ENCODE measurements at places on chromosomes 4 and X.

DNA sequence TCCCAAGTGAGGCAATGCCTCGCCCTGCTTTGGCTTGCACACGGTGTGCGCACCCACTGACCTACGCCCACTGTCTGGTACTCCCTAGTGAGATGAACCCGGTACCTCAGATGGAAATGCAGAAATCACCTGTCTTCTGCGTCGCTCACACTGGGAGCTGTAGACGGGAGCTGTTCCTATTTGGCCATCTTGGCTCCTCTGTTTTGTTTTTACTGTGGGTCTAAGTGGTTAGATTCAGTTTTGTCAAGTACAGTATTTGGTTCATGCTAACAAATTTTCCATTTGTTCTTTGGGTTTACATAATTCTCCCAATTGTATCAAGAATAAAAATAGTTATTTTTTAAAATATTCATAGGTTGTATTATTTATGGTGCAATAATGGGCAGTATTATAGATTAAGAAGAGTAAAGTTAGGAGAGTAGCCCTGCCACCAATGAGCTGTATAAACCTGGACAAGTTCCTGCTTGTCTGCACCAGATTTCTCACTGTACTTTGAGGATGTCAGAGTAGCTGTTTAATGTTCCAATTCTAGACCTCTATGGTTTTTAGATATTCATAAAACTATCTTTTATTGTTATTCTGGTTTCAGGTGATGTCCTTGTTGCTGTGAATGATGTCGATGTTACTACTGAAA lies 23.4 kb downstream of the INTU start:
- no peak for DNase-seq

DNA sequence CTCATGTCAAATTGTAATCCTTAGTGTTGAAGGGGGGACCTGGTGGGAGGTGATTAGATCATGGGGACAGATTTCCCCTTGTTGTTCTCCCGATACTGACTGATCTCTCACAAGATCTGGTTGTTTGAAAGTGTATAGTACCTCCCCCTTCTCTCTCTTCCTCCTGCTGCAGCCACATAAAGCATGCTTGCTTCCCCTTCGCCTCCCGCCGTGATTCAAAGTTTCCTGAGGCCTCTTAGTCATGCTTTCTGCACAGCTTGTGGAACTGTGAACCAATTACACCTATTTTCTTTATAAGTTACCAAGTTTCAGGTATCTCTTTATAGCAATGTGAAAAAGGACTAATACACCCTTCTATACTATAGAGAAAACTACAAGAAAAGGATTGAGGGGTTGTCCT lies 1170.5 kb upstream of the AGA start:
- no peak for DNase-seq

- no peak for DNase-seq
Measured at GRCh38 chr4:142348613-142349021, 497.5 kb downstream of the INPP4B start.

GRCh38 chrX:109777749-109778148 lies 44.7 kb upstream of the ACSL4 start:
- no peak for DNase-seq

GRCh38 chr4:30802622-30803323 lies 82.6 kb downstream of the PCDH7 start:
- no peak for DNase-seq

- no peak for DNase-seq
Measured at GRCh38 chrX:129808158-129808828, 28.5 kb downstream of the SASH3 start.

- DNase-seq, result no peak
Measured at GRCh38 chrX:130174045-130174704, 2.4 kb downstream of the RAB33A start.

GRCh38 chr4:54167508-54167907 lies 61.6 kb upstream of the PDGFRA start:
- no peak for DNase-seq

DNA sequence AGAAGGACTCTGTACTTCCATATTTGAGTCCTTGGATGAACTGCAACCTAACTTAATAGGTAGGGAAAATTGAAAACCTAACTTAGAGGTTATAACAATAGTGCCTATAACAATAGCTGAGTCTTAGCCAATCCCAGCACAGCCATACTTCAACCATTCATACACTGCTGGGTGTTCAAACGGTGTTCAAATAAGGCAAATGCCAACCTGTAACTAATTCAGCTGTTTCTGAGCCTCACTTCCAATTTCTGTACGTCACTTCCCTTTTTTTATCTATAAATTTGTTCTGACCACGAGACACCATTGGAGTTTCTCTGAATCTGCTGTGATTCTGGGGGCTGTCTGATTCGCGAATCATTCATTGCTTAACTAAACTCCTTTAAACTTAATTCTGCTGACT lies 9.6 kb upstream of the GRSF1 start:
- DNase-seq, result no peak

- DNase-seq, result no peak
Measured at GRCh38 chrX:13216139-13216538, 103.7 kb downstream of the ATXN3L start.
